ENCODE measurements at places on chromosomes 16 and 17.

GRCh38 chr16:57231821-57232350 lies 13.2 kb upstream of the ARL2BP start:
- DNase-seq = no peak

GRCh38 chr16:26909623-26910022 lies 157.1 kb upstream of the C16orf82 start:
- no peak for DNase-seq

DNA sequence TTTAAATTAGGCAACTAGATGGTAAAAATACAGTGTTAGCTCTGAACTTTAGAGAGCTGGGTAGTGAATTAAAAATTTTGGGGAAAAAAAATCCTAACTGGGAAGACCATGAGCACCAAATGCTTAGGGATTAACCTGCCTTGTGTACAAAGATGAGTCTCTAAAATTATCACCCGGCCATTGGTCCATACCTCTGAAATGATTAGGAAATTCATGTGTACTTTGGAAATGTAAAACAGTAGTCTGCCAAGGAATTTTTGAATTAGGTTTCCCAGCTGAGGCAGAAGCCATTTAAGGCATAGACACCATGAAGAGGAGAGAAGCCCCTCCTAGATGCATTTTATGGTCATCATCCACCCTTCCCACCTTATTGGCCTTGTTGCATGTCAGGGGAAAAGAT lies 670.5 kb upstream of the SALL1 start:
- no peak for DNase-seq

DNA sequence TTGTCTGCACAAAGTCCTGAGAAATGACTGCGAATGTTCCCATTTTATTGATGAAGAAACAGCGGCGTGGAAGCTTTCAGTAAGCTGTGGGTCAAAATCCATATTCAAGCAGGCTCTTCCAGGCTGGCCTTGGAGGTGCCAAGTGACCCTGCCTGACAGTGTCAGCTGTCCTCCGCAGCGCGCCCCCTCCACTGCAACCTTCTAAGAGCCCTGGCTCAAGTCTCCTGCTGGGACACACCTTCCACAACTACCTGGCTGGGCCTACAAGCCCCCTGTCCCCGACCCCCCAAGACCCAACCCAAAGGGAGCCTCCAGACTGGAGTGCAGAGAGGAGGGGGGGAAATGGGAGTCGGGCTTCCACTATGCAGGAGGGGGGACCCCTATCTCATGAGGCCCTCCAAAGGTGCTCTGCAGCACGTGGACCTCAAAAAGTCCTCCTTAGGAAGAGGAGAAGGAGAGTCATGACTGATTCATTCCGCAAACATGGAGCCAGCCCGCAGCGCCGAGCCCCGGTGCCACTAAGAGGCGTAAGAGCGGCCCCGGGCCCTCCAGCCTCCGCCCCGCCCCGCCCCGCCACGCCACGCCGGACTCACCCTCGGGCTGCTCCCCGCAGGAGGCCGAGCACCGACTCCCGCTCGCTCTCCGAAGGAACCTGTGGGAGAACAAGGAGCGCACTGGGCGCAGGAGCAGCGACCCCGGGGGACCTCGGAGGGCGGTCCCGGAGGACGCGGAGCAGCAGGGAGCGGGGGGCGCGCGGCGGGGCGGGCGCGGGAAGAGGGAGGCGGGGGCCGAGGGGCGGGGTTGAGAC lies 574 bp downstream of the MPP3 start:
- DNase-seq = no peak

GRCh38 chr17:55368706-55369105 lies 52.9 kb downstream of the MMD start:
- no peak for DNase-seq

- DNase-seq = no peak
Observed at GRCh38 chr17:42697108-42697811, 14.9 kb downstream of the CNTNAP1 start.

DNA sequence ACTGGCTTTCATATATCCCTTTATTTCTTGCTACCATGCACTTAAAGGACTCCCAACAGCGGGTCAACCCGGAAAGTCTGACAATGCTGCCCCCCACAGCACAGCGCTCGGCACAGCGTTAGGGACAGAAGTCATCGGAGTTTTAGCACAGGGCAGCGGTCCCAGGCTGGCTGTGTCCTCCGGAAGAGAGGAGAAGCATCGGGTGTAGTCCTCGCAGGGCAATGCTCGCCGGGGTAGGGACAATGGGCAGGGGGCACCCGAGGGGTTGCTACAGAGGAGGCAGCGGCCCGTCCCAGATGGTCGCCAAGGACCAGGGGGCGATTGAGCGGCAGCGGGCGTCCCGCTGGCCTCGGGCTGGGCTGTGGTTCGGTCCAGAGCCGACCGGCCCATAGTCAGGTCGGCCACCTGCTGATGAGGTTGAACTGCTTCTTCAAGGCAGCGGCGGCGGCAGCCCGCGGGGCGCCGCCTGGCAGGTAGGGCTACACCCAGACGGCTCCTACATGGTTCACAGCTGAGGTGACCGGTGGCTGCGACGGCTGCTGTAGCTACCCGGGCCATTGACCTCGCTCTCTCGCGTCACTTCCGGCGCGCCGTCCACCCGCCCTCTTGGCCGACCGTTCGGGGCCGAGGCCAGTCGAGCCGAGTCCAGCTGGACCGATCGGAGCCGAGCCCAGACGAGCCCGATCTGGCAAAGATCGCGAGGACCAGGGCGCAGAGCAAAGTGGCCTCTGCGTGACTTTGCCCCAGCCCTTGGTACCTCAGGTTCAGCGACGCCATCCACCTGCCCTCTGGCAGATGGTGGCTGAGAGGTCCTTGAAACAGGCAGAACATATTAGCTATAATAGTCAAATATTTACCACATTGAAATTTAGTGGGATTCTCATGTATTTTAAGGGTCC lies 4.7 kb upstream of the LCMT1 start:
- peak; percentile 91 for DNase-seq

GRCh38 chr16:83923581-83924365 lies 24.9 kb downstream of the MLYCD start:
- no peak for DNase-seq

Data from GM10248 (cell line).